ENCODE measurements at places on chromosomes 16 and 17.

GRCh38 chr17:18946536-18946935 is 5.4 kb upstream of the SLC5A10 start:
- DNase-seq, result no peak

DNA sequence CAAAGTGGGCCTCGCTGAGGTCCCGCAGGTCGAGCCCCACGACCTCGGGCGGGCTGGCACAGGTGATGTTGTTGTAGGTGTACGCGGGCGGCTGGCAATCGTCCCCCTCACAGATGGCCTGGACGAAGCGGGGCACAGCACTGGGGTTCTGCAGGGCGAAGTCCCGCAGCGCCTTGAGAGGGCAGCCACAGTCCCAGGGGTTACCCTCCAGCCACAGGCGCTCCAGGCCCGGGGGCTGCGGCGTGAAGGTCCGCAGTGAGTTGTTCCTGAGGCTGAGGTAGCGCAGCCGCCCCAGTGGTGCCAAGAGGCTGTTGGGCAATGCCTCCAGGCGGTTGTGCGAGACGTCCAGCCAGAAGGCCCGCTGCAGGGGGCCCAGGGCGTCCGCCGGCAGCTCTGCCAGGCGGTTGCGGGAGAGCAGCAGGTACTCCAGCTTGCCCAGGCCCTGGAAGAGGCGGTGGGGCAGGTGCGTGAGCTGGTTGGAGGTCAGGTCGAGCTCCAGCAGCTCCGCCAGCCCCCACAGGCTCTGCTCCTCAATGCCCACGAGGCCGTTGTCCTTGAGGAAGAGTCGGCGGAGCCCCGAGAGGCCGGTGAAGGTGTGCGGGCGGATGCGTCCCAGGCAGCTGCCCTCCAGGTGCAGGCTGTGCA is 2.8 kb downstream of the IGFALS start:
- DNase-seq, result no peak

DNA sequence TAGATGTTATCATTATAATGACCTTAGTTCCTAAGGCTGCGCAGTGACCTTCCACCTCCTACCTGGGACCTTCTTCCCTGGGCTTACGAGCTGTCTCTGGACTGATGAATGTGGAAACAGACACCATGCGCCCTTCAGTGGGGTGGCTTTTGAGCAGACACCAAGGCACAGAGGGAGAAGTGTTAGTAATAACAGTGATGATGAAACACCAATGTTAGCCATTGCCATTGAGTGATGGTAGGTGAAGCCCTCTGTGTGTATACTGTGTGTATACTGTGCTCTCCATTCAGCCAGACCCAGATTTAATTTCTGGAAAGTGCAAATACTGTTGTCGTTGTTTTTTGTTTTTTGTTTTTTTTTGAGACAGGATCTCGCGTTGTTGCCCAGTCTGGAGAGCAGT is 44.5 kb downstream of the CLEC16A start:
- DNase-seq, result no peak

DNA sequence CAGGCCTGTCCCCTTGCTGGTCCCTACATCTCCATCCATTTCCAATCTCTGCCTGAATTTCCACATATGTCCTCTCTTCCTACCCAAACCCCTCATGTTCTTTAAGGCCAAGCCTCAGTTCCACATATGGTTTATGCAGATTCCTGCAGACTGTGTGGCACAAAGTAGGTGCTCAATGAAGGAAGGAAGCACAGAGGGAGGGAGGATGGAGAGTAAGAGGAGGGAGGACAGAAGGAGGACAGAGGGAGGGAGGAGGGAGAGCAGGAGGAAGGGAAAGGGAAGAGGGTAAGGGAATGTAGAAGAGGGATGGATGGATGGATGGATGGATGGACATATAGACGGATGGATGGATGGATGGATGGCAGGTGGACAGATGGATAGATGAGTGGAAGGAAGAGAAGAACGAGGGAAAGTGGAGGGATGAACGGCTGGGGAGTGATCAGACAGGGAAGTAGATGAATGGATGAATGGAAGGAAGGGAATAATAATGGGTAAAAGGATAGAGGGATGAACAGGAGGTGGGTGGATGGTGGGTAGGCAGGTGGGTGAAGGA is 7.7 kb upstream of the KRT14 start:
- no peak for DNase-seq

GRCh38 chr17:13490427-13490826 is 111.3 kb downstream of the HS3ST3A1 start:
- no peak for DNase-seq

DNA sequence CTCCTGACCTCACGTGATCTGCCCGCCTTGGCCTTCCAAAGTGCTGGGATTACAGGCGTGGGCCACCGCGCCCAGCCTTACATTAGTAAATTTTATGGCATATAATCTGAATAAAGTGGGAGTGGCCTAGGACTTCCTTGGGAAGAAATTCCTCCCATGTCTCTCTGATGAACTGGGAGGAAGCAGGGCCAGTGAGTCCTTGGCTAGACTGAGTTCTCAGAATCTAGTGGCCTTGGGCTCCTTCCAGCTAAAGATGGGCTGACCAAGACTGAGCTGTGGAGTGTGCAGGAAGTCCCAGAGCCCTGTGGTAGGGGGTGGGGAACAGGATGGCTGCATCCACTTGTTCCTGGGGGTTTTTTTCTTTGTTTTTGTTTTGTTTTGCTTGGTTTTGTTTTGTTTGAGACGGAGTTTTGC is 10.0 kb upstream of the NAGLU start:
- peak; percentile 46 for DNase-seq

GRCh38 chr16:85570213-85570734 is 42.8 kb upstream of the GSE1 start:
- DNase-seq, result no peak

DNA sequence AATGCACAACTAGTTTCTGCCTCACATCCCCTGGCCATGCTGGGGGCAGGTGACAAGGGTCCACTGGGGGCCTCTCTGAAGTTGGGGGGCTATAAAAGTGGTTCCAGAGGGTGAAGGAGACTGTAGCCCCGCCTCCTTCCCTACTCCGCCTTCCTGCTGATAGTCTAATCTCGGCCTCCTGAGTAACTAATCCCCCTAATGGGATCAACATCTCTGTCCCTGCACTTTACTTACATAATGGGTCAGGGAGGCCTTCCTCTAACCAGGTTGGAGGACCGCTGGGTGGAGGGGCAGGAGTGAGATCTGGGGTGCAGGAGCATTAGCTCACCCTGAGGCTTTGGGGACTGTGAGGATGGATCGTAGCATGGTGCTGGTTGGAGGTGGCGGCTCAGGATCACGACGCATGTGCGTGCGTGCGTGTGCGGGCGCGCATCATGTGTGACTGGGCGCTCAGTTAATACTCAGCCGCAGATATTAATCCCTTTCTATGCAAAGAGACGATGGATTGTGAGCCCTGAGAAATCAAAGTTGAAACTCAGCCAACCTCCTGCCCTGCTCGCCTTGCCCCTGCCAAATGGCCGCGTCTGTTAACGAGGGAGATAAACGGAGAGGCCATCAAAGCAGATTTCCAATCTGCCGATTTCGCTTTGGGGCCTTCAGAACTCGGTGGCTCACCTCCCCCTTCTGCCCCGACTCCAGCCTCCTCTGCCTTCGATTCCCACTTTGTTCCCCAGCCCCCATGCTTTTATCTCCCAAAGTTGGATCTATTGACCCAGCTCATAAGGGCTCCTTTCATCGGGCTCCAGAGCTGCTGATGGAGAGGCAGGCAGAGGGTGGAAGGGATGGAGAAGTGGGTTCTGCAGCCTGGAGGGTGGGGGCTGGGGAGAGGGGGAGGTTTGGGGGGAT is 107.3 kb downstream of the SDK2 start:
- no peak for DNase-seq

DNA sequence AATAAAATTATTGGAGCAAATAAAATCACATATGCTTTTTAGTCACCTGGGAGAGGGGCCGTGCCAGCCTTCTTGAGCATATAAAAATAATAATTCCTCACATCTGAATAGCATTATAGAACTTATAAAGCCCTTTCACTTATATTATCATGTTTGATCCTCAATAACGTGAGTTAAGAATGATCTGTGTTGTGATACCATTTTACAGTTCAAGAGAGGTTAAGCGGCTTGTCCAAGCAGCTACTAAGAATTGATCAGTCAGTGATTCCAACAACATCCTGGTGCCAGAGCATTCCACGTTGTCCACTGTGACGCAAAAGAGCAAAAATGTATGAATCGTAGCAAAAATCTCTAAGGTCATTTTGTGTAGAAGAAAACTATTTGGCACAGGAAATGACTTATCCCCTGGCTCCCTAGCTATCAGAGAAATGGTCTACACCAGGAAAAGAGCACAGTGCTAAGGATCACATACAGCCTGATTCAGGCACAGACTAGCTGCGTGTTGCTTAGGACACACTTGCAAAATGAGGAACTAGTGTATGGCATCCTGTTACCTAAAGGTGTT is 33.0 kb downstream of the ANKFN1 start:
- DNase-seq, result peak; percentile 70

GRCh38 chr16:49343291-49343690 is 30.3 kb upstream of the C16orf78 start:
- no peak for DNase-seq
